ENCODE measurements at places on chromosomes 12 and 14. TPM values are rescaled to one million over a fixed set of nuclear protein-coding genes. Genes with fewer than 3 reads are reported as not detected.

CD27 gene
- total RNA-seq, result 23.3 TPM

MIP gene
- total RNA-seq, result not detected

PTPRQ gene
- not detected for total RNA-seq

HOXC9 gene
- not detected for total RNA-seq

TCP11L2 gene
- 4.8 TPM for total RNA-seq

AKAP5 gene
- total RNA-seq, result 2.5 TPM

GPRC5D gene
- not detected for total RNA-seq

LYSET gene
- total RNA-seq, result 12.2 TPM

OR4K13 gene
- total RNA-seq, result not detected
